ENCODE measurements at places on chromosomes 1 and 21. TPM values are rescaled to one million over a fixed set of nuclear protein-coding genes. Genes with fewer than 3 reads are reported as not detected.

TMEM52 gene
- 18.5 TPM for polyA plus RNA-seq

DNA sequence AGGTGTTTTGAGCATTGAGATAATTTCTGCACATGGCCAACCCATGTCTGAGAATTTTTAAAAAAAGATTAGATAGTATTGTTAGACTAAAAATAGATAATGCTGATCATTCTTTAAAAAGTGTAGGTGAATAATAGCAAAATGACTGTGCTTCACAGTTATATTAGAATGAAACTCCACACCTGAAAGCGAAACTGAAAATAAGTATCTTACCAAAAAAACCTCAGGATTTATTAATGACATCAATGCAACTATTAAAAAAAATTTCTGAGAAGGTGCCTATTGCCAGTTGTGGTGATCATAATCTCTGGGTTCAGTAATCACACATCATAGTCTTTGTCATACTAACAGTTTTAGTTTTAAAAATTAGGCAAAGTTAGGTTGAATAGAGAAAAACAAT is 36.5 kb downstream of the PLA2G4A start:
- no peak for DNase-seq

CCDC27 gene
- polyA plus RNA-seq, result 0.03 TPM

TEDDM1 gene
- 0.09 TPM for polyA plus RNA-seq

DNA sequence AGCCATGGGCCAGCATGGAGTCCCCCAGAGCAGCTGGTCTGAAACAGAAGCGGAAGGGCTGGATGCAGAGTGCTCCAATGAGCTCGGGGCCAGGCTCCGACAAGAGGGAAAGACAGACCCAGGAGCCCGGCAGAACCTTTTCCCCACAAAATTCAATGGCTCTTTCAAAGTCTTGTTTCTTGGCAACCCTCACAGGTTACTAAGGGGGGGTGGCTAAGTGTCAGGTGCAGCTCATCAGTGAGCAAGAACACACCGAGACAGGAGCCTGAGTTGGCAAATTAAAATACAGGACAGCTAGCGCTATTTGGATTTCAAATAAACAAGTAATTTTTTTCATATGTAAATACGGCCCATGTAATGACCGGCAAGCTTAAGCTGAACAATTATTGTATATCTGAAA is 27.3 kb downstream of the PGBD5 start:
- DNase-seq, result no peak

GPR25 gene
- polyA plus RNA-seq, result 0.16 TPM

- no peak for DNase-seq
These were observed 132.5 kb downstream of the CRB1 start for GRCh38 chr1:197400522-197400902.

DNA sequence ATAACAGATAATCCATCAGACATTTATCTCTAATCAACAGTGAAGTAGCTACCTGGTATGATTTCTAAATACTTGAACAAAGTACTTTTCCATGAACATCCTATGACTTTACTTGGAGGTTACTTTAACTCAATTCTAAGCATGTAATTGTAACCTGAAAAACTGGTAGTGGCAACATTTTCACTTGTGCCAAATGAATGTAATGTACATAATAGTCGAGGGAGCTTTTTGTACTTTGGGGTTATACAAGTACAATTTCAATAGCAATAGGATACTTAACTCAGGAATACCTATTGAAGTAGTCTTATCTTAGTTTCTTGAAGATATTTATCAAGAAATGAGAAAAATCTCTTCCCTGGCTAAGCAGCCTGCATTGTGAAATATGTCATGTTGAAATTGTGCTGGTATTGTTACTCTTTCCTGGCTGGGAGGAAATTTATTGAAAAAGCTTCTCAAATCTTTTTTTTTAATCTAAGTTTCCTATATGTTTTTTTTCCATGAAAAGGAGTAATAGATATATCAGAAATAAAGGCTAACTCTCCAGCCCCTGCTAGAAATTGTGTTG is 33.7 kb upstream of the CACYBP start:
- no peak for DNase-seq

NUCKS1 gene
- 106 TPM for polyA plus RNA-seq

MAP3K21 gene
- polyA plus RNA-seq, result 11.0 TPM
